ENCODE measurements at places on chromosomes 1 and 21.

DNA sequence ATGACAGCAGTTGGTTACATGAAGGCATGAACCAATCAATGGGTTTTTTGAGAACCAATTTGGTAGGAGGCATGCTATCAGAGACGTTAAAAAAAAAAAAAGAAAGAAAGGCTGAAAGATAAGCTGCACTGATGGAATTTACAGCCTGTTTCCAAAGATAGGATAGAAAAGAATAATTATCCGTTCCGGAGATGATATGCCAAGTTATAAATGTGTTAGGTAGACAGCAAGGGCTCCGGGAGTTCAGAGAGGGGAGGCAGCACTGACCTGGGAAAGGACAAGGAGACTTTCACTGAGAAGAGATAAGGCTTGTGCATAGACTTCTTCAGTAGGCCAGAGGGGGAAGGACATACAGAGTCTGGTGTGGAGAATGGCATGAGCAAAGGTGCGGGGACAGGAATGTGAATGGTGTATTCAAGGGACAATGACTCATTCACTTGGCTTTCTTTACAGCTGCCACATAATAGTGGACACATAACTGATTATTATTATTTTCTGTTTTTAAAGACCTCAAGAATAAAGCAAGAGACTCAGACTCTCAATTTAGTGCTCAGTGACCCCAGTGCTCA is 24.8 kb upstream of the ACBD6 start:
- no peak for DNase-seq

DNA sequence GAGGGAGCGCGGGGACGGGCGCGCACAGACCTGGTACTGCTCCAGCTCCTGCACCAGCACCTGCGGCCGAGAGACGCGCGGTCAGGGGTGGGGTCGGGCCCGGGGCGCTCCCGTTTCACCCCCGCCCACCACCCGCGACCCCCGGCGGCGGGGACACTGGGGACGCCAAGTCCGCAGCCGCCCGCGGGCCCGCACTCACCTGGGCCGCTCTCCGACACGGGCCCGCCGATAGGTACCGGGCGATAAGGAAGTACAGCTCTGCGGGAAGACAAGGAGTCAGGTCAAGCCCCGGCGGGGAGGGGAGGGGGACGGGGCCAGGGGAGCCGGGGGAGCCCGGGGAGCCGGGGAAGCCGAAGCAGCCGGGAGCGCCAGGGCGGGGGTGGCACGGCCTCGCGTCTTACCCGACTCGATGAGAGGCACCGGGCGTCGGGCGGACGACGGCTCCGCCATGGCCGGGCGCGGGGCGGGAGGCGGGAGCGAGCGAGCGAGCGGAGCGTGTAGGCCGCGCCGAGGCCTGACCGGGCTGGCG is 326 bp downstream of the BRWD1 start:
- peak; percentile 30 for DNase-seq

DNA sequence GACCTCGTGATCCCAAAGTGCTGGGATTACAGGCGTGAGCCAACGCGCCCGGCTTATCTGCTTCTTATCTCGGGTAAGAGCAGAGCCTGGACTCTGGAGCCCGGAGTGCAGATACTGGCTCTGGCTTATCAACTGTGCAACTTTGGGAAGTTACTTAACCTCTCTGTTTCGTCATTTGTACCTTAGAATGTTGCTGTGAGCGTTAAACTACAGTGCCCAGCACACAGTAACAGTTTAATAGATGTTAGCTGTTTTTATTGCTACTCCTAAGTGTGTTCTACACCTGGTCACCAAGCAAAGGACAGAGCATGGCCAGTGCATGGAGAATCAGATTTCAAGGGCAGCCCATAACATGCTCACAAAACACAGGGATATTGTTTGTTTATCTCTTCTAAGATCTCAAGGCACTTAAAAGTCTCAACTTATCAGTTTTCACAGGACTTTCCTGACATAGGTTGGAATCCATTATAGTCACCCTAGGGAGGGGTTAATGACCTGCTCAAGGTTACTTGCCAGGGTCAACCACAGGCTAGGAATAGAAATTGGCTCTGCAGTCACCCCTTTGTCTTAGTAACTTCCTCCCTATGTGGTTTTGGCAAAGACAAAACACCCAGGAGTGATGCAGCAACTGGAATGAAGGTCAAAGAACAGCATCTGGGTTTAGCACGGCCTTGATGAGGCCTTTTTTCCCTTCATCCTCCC is 22.5 kb upstream of the SRP9 start:
- DNase-seq = no peak

GRCh38 chr21:35843911-35844667 is 216.2 kb downstream of the SETD4 start:
- DNase-seq = no peak

- DNase-seq = peak; percentile 100
Measured at GRCh38 chr1:110338886-110339406, at the start of gene RBM15. Gene RBM15 (plus strand): TSS chr1:110339377. CDS start chr1:110339406, 29 bp downstream.

DNA sequence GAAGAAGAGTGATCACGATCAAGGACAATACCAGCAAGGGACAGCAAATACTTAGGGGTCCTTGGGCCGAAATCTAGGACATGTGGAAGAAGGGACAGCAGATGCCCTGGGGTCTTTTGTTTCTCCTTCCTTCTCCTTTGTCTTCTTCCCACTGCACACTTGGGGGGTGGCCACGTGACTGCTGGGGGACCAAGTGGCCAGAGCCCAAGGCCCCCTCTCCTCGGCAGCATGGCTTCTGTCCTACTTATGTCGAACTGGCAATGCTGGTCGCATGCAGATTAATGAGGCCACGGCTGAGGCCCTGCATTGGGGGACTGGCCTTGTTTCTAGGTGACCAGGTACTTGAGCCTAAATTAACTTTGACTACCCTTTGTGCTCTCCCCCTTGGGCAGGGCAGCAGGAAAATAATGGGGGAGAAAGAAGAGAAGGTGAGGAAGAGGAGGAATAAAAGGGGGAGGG is 83.0 kb downstream of the GRIK3 start:
- peak; percentile 21 for DNase-seq

GRCh38 chr1:29541631-29542030 is 305.3 kb downstream of the PTPRU start:
- no peak for DNase-seq

GRCh38 chr1:219414250-219414649 is 198.7 kb downstream of the ZC3H11B start:
- DNase-seq = no peak
